H1 (cell line): ENCODE measurements at places on chromosomes 12 and 14.

DNA sequence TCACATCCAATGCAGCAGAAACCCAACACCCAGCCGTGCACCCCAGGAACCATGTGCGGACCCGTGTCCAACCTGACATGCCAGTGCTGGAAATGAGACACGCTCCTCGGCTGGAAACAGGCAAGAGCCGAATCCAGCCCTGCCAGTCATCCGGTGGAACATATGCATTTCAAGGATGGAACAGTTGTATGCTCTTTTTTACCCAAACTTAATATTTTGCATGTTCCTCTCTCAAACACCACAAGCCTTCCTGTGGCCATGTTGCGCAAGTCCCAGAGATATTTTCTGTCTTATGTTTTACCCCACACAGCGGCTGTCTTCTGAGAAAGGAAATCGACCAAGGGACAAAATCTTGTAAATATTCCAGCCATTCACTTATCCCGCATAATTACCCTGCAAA is 196.9 kb downstream of the BCL11B start:
- DNase-seq, result peak; percentile 29

DNA sequence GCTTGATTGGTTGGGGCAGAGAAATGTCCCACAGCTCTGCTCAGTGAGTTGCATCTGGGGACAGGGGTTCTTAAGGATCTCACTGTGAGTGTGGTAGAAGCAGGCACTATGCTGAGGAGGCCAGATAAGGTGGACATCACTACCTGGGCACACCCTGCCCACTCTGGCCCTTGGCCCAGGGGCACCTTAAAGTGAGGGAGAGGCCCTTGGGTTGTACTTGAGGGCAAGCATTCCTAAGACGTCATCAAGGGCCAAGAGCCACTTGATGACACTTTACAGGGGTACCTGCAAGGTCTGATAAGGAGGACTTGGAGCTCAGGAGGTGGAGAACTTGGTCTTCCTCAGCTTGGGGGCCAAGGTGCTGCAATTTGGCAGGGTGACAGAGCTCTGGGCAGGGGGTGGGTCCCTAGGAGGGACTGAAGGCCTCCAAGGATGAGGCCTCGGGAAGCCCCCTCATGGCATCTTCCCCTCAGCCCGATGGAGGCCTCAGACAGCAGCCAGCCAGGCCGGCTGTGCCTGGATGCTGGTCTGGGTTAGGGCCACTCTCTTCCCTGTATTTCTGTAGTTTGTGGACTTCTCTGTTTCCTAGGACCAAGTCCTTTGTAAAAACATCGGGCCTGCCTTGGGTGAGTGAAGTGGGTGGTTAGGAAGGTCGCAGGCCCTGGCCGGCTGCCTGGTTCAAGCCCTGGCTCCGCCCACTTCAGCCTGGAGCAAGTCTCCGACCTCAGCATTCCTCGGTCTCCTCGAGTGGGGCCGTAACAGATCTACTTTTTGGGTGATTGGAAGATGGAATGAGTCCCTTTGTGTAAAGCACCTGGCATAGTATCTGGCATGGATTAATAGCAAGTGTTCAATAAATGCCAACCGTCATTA is 24.8 kb downstream of the GPR68 start:
- DNase-seq, result no peak

DNA sequence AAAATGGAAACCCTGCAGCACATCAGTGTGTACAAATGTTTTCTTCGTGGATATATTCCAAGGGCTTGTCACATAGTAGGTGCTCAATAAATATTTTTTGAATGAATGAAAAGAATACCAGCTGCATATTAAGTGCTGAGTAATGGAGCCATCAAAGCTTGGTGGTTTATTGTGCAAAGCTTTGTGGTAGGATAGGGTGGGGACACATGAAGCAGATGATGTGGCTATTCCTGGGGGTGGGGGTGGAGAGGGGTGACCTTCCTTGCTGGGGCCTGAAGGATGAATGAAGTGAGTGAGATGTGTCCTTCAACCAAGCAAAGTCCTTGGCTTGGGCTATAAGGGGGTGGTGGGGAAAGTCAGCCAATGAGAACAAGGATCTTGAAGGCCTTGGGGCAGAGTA is 4.3 kb upstream of the KRT81 start:
- no peak for DNase-seq

DNA sequence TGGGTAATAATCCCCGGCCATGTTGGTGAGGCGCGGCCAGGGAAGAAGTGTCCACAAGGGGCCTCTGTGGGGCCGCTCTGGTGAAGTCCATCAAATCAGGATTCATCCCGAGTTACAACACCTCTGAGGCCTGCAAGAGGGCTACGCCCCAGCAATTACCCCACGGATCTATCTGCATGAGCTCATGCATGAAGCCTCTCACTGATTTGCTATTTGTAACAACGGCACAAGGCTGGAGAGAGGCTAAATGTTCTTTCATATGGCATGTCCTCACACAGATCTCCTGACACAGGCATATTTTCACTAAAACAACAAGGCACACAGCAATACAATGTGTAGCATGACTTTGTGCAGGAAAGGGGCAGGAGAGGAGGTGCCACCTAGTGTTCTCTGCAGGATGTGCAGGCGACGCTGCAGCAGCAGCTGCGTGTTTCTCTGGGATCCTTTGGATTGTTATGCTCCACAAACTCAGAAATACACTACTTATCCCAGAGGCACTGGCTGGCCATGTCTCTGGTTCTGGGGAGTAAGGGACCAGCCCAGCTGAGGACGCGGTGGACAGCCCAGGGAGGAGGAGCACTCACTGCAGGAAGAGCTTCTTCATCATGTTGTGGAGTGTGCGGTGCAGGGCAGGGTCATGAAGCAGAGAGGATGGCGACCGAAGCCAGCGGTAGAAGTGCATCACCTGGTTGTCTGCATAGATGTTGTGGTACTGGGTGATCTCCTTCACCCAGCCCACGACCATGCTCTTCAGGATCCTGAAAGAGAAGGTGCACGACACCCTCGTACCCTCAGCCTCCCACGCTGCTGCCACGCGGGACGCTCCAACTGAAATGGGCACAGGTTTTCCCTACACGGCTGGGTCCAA is 20.2 kb downstream of the P2RX2 start:
- DNase-seq, result peak; percentile 60

- DNase-seq, result no peak
These were observed 97.7 kb upstream of the IFNG-AS1 start for GRCh38 chr12:67891596-67891995.

DNA sequence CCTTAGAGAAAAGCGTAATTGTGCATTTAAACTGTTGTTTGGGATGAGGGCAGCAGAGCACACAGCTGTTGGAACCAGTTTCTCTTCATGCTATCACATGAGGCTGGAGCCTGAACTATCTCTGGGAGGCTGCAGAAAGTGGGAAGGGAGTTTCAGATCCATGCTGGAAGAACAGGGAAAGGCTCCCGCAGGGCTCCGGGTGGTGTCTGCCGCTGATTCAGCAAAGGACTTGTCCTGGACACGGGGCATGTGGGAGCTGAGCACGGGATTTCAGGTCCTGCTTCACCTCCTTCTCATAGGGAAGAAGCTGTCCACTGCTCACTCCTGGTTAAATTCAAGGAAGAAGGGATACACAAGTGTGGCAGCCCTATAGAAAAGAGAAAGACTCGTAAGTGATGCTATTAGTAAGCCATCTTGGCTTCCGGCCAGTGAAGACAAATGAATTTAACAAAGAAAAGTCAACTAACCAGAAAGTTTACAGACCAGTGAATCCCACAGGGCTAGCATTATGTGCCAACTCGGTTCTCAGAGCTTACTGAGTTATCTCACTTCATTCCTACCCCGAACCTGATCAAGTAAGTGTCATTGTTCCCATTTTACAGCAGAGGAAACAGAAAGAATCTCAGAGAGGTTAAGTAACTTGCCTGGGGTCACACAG is 6.7 kb upstream of the FZD10 start:
- DNase-seq, result no peak
